Smooth muscle cell of bladder (primary cell): ENCODE measurements at places on chromosomes 6 and 20. TPM values are rescaled to one million over a fixed set of nuclear protein-coding genes. Genes with fewer than 3 reads are reported as not detected.

C2 gene
- 5.4 and 8.4 TPM in 2 replicates for total RNA-seq

XRN2 gene
- 82.9 and 85.6 TPM in 2 replicates for total RNA-seq

RAET1L gene
- not detected in 2 replicates for total RNA-seq

VGLL2 gene
- total RNA-seq = not detected in 2 replicates

PACRG gene
- 0.14 TPM in 1 of 2 replicates, not detected in the other for total RNA-seq

SLC17A2 gene
- not detected in 2 replicates for total RNA-seq

CALHM5 gene
- 8.0 and 8.7 TPM in 2 replicates for total RNA-seq

DOP1A gene
- 18.6 and 26.5 TPM in 2 replicates for total RNA-seq

APOBEC2 gene
- total RNA-seq = not detected in 2 replicates

CYP39A1 gene
- total RNA-seq = 14.7 and 22.6 TPM in 2 replicates

TCP11 gene
- 0.14 TPM in 1 of 2 replicates, not detected in the other for total RNA-seq

OR11A1 gene
- not detected in 2 replicates for total RNA-seq

YIPF3 gene
- total RNA-seq = 120 and 141 TPM in 2 replicates

HLA-DMB gene
- under 0.01 and 0.71 TPM in 2 replicates for total RNA-seq

SLC22A2 gene
- not detected in 2 replicates for total RNA-seq

TFAP2C gene
- under 0.01 TPM in 1 of 2 replicates, not detected in the other for total RNA-seq

ISM1 gene
- total RNA-seq = under 0.01 and 0.09 TPM in 2 replicates

MRPL14 gene
- total RNA-seq = 59.0 and 100.0 TPM in 2 replicates

CCN5 gene
- 1.1 and 5.0 TPM in 2 replicates for total RNA-seq

FAM83C gene
- total RNA-seq = not detected in 2 replicates

GPLD1 gene
- total RNA-seq = 0.14 and 0.28 TPM in 2 replicates

CLVS2 gene
- under 0.01 TPM in 2 replicates for total RNA-seq

DAAM2 gene
- 1.4 and 1.9 TPM in 2 replicates for total RNA-seq

NOTCH4 gene
- total RNA-seq = 0.85 and 1.2 TPM in 2 replicates

SULF2 gene
- total RNA-seq = 17.5 and 28.3 TPM in 2 replicates

HDGFL1 gene
- not detected in 2 replicates for total RNA-seq

SCGN gene
- not detected in 2 replicates for total RNA-seq

SIRPD gene
- not detected in 2 replicates for total RNA-seq

ZNF341 gene
- 0.85 and 1.1 TPM in 2 replicates for total RNA-seq

AP5S1 gene
- total RNA-seq = 13.5 and 15.9 TPM in 2 replicates

PTK7 gene
- 141 and 147 TPM in 2 replicates for total RNA-seq

PRDM13 gene
- not detected in 2 replicates for total RNA-seq

GNAS gene
- total RNA-seq = 386 and 451 TPM in 2 replicates

NKAIN4 gene
- total RNA-seq = 0.18 TPM in 1 of 2 replicates, not detected in the other

OR2J3 gene
- not detected in 2 replicates for total RNA-seq

TOX2 gene
- total RNA-seq = 1.1 and 1.3 TPM in 2 replicates

BPIFB1 gene
- total RNA-seq = not detected in 2 replicates

LY6G6F gene
- not detected in 2 replicates for total RNA-seq

WTAP gene
- 112 and 146 TPM in 2 replicates for total RNA-seq

SAPCD1 gene
- total RNA-seq = 0.28 TPM in 2 replicates

BPIFB4 gene
- total RNA-seq = not detected in 2 replicates

CCN2 gene
- 25.3 and 33.3 TPM in 2 replicates for total RNA-seq

GGT7 gene
- total RNA-seq = 9.1 and 9.8 TPM in 2 replicates

C6orf141 gene
- total RNA-seq = 2.6 and 3.0 TPM in 2 replicates

AIG1 gene
- 19.2 and 26.0 TPM in 2 replicates for total RNA-seq

DNMT3B gene
- 0.85 and 1.0 TPM in 2 replicates for total RNA-seq

LTA gene
- not detected in 2 replicates for total RNA-seq
